Large intestine (tissue), 12 donors: ENCODE measurements at places on chromosomes 2 and 18.

DNA sequence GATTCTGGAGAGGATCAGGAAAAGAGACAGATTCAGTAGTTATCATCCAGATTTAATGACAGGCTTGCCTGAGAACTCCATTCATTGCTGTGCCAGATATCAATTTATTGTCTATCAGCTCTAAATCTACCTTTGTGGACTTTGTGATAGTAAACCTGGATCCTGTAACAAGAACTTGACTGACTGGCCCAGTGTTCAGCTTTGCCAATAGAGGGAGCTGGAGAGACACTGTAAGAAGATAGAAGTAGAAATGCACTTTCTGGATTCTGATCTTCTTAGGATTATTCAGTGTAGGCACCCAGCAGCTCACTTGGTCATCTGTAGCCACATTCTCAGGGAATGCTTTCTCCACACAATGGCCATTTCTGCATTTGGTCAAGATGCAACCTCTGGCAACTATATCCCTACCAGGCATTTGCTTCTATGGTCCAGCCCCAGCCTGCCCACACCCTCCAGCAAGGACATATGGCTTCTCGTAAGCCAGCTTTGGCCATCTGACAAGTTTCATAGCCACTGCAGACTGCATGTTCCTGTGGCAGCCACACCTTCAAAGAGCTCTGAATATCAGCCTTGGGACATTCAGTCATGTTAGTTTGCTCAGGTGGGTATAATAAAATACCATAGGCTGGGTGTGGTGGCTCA lies 6.1 kb upstream of the SERPINB8 start:
- H3K4me1 ChIP-seq, result no peaks in the 10 kb centered on the region
- H3K36me3 ChIP-seq, result no peaks in the 10 kb centered on the region
- peak; percentile 39 for DNase-seq
- no peak overlapping the region for H3K27ac ChIP-seq
- no peak overlapping the region for H3K4me3 ChIP-seq
- no peaks in the 10 kb centered on the region for H3K27me3 ChIP-seq

GRCh38 chr2:49801898-49802450 lies 647.7 kb upstream of the FSHR start:
- no peak overlapping the region for H3K4me3 ChIP-seq
- no peaks in the 10 kb centered on the region for H3K27me3 ChIP-seq
- no peak overlapping the region for H3K27ac ChIP-seq
- H3K36me3 ChIP-seq, result no peaks in the 10 kb centered on the region
- H3K4me1 ChIP-seq, result no peaks in the 10 kb centered on the region
- no peak for DNase-seq

DNA sequence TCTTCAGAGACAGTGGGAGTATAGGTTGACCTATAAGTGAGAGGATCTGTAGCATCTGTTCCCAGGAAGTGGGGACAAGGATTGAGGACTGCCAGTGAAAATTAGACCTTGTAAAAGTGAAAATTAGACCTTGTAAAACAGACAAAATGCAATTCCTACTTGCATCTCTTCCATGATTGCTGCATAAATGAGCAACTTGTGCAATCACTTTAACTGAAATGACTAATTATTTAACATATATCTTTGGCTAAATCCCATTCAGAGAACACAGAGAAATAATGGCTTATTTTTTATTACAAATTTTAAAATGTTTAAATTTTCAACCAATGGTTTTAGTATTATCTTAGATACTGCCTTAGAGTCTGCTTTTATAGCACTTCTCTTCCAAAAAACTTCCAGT lies 67.2 kb upstream of the NABP1 start:
- DNase-seq, result no peak
- H3K36me3 ChIP-seq, result no peaks in the 10 kb centered on the region
- no peaks in the 10 kb centered on the region for H3K4me1 ChIP-seq
- H3K4me3 ChIP-seq, result no peak overlapping the region
- no peak overlapping the region for H3K27ac ChIP-seq

DNA sequence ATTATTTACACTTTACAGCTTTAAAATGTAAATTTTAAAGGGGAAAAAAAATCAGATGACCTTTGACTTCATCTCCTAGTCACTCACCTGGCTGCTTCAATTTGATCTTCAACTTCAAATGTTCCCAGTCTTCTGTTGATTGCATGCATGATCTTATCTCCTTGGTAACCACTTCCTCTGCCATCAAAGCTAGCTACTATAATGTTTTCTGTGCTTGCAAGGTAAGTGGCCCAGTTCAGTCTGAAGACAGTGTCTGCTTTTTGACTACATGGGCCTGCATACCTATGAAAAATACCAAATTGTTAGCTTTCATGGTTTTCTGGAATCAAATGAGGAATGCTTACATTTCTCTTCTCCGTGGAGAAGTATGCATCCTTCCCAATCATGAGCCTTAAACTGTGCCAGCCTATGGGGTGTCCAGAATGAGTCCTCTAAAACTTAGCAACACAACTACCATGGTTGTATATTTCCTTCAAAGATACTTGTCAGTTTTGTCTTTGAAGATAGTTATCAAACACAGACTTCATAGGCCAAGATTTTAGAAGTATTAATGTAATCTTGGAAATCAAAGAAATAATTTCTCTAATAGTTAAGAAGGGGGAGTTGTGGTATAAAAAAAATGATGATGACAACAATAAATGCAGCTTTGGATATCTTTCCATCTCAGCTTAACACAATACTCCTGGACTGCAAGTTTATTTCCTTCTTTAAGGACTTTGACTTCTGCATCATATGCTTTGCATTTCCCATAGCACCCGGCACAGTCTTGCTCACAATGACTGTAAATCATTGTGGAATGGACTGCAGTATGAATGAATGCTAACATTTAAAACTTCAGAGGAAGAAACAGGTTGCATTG lies 62.1 kb downstream of the DPP4 start:
- H3K4me3 ChIP-seq, result no peak overlapping the region
- peak; percentile 45 for DNase-seq
- H3K27me3 ChIP-seq, result no peaks in the 10 kb centered on the region
- H3K27ac ChIP-seq, result no peak overlapping the region

GRCh38 chr2:238102865-238103264 lies 2.7 kb downstream of the ESPNL start:
- DNase-seq, result no peak
- no peaks in the 10 kb centered on the region for H3K36me3 ChIP-seq
- no peak overlapping the region for H3K4me3 ChIP-seq
- H3K27ac ChIP-seq, result no peak overlapping the region

- peaks cover 8% of the 10 kb centered on the region for H3K4me1 ChIP-seq
- H3K27me3 ChIP-seq, result no peaks in the 10 kb centered on the region
- peaks cover 6% of the 10 kb centered on the region for H3K36me3 ChIP-seq
- H3K4me3 ChIP-seq, result no peak overlapping the region
These were observed 270.9 kb downstream of the TWIST2 start for GRCh38 chr2:239118675-239119211.

GRCh38 chr18:35141077-35141476 lies 99.8 kb upstream of the ZNF397 start:
- no peaks in the 10 kb centered on the region for H3K4me1 ChIP-seq
- no peaks in the 10 kb centered on the region for H3K27me3 ChIP-seq
- no peak overlapping the region for H3K4me3 ChIP-seq
- H3K36me3 ChIP-seq, result peaks cover 20% of the 10 kb centered on the region
- DNase-seq, result no peak

DNA sequence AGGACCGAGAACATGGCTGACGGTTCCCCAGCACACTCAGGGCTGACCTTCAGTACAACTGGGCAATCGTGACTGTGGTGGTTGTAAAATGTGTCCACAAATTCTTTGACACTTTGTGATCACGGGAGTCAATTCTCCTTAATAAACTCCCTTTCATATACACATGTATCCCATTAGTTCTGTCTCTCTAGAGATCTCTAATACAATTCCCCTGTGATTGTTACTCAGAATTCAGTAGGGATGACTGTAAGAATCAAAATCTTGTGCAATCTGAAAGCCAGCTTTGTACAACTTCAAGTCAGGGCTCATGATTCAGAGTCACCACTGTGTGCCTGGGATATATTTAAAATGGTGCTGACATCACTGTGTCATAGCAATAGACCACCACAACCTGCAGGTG lies 89.5 kb upstream of the LMAN1 start:
- no peak overlapping the region for H3K4me3 ChIP-seq
- no peak overlapping the region for H3K27ac ChIP-seq
- peaks cover 10% of the 10 kb centered on the region for H3K27me3 ChIP-seq
- H3K36me3 ChIP-seq, result no peaks in the 10 kb centered on the region

- H3K36me3 ChIP-seq, result no peaks in the 10 kb centered on the region
- no peaks in the 10 kb centered on the region for H3K4me1 ChIP-seq
- DNase-seq, result no peak
- H3K27ac ChIP-seq, result no peak overlapping the region
- peaks cover 4% of the 10 kb centered on the region for H3K27me3 ChIP-seq
These were observed 46.0 kb downstream of the ZBTB7C start for GRCh38 chr18:48363175-48363574.

DNA sequence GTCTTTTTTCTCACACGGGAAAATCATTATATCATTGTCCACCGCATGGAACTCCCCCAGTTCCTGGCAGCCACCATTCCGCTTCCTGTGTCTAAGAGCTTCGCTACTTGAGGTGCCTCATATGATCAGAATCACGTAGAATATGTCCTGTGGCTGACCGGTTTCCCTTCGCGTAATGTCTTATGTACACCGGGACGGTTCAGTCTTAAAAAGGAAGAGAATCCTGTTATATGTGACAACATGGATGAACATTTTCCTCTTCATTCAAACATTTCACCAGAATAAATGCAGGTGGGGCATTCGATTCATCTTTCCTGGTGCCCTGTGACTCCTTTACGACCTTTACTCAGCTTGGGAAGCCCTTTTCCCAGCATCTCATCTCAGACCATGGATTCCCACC lies 131.7 kb upstream of the TWIST2 start:
- H3K4me1 ChIP-seq, result no peaks in the 10 kb centered on the region
- peaks cover 3% of the 10 kb centered on the region for H3K27me3 ChIP-seq
- no peak overlapping the region for H3K27ac ChIP-seq
- no peak overlapping the region for H3K4me3 ChIP-seq

GRCh38 chr2:52083214-52083613 lies 1051.3 kb upstream of the NRXN1 start:
- no peak for DNase-seq
- H3K27ac ChIP-seq, result no peak overlapping the region
- no peaks in the 10 kb centered on the region for H3K4me1 ChIP-seq
- H3K4me3 ChIP-seq, result no peak overlapping the region
- H3K27me3 ChIP-seq, result no peaks in the 10 kb centered on the region

GRCh38 chr2:161976295-161976694 lies 97.7 kb downstream of the DPP4 start:
- H3K4me3 ChIP-seq, result no peak overlapping the region
- H3K36me3 ChIP-seq, result no peaks in the 10 kb centered on the region
- DNase-seq, result no peak
- H3K4me1 ChIP-seq, result peaks cover 9% of the 10 kb centered on the region
- no peak overlapping the region for H3K27ac ChIP-seq
- no peaks in the 10 kb centered on the region for H3K27me3 ChIP-seq
